ENCODE measurements at places on chromosomes 4 and X. TPM values are rescaled to one million over a fixed set of nuclear protein-coding genes. Genes with fewer than 3 reads are reported as not detected.

The RAB40A gene
- total RNA-seq, result under 0.01 TPM

The SAGE1 gene
- not detected for total RNA-seq

The FGFBP1 gene
- not detected for total RNA-seq

The ADGRG2 gene
- not detected for total RNA-seq

The GPC3 gene
- total RNA-seq, result not detected

The SHROOM3 gene
- 4.2 TPM for total RNA-seq

The HTR2C gene
- under 0.01 TPM for total RNA-seq

The EDA gene
- total RNA-seq, result 1.1 TPM

The GLOD5 gene
- not detected for total RNA-seq

The CCDC149 gene
- 13.5 TPM for total RNA-seq

The GDPD2 gene
- not detected for total RNA-seq

The LSM6 gene
- total RNA-seq, result 27.4 TPM

The ATP2B3 gene
- under 0.01 TPM for total RNA-seq

The CCDC120 gene
- 0.11 TPM for total RNA-seq

The TBX22 gene
- total RNA-seq, result not detected

The C4orf50 gene
- not detected for total RNA-seq

The AVPR2 gene
- total RNA-seq, result not detected

The NUDT10 gene
- total RNA-seq, result 6.3 TPM

The PRSS12 gene
- 21.4 TPM for total RNA-seq

The PNMA5 gene
- total RNA-seq, result not detected

The EVC gene
- 59.4 TPM for total RNA-seq

The CAPN6 gene
- under 0.01 TPM for total RNA-seq

The USP17L29 gene
- total RNA-seq, result not detected

The FAM156A gene
- total RNA-seq, result 11.0 TPM

The CXorf65 gene
- total RNA-seq, result not detected

The EGFL6 gene
- not detected for total RNA-seq

The FOXR2 gene
- not detected for total RNA-seq

The THAP9 gene
- 5.2 TPM for total RNA-seq

The TDO2 gene
- 0.11 TPM for total RNA-seq

The STAP1 gene
- not detected for total RNA-seq

The MAGEA2 gene
- total RNA-seq, result not detected

The CYBB gene
- total RNA-seq, result not detected

The TMEM154 gene
- 15.4 TPM for total RNA-seq

The WAS gene
- total RNA-seq, result 0.22 TPM

The ADH1A gene
- total RNA-seq, result not detected

The GAGE13 gene
- total RNA-seq, result not detected

The CITED1 gene
- total RNA-seq, result 0.37 TPM

The ZCCHC18 gene
- total RNA-seq, result 2.0 TPM

The SNCA gene
- 21.2 TPM for total RNA-seq

The FAM47A gene
- total RNA-seq, result not detected

Data from uterine smooth muscle cell (primary cell).